ENCODE measurements at places on chromosomes 12 and 14. TPM values are rescaled to one million over a fixed set of nuclear protein-coding genes. Genes with fewer than 3 reads are reported as not detected.

HOXC5 gene
- total RNA-seq = 1.8 TPM

KICS2 gene
- total RNA-seq = 3.8 TPM

BHLHE41 gene
- 9.2 TPM for total RNA-seq

RPGRIP1 gene
- total RNA-seq = not detected

All from fibroblast of the aortic adventitia (primary cell).